ENCODE measurements at places on chromosomes 11 and 22. TPM values are rescaled to one million over a fixed set of nuclear protein-coding genes. Genes with fewer than 3 reads are reported as not detected.

SPON1 gene
- under 0.01 TPM for total RNA-seq

C11orf42 gene
- total RNA-seq, result not detected

BAIAP2L2 gene
- total RNA-seq, result 0.25 TPM

INSC gene
- total RNA-seq, result under 0.01 TPM

LMO2 gene
- total RNA-seq, result 47.6 TPM

SCUBE1 gene
- total RNA-seq, result 0.51 TPM

GGTLC2 gene
- not detected for total RNA-seq

GLYATL2 gene
- under 0.01 TPM for total RNA-seq

SCN4B gene
- under 0.01 TPM for total RNA-seq

KCNQ1 gene
- total RNA-seq, result under 0.01 TPM

GTSE1 gene
- total RNA-seq, result 6.3 TPM

DRD4 gene
- total RNA-seq, result under 0.01 TPM

FAM118B gene
- total RNA-seq, result 26.0 TPM

OR52I1 gene
- total RNA-seq, result not detected

EPS8L2 gene
- total RNA-seq, result 3.0 TPM

CRYBB1 gene
- total RNA-seq, result 0.51 TPM

CRYBB3 gene
- not detected for total RNA-seq

SLC6A5 gene
- not detected for total RNA-seq

SCGB2A2 gene
- total RNA-seq, result not detected

XKR3 gene
- total RNA-seq, result not detected

OSM gene
- not detected for total RNA-seq

HORMAD2 gene
- total RNA-seq, result not detected

MMP20 gene
- not detected for total RNA-seq

PIH1D2 gene
- 0.51 TPM for total RNA-seq

MMP10 gene
- total RNA-seq, result 3.5 TPM
